Stimulated activated CD8-positive, alpha-beta memory T cell treated with anti-CD3 and anti-CD28 coated beads, Interleukin-4, amount 100 ng/mL, for 4 hours (primary cell): ENCODE measurements at places on chromosomes 1 and 21.

GRCh38 chr1:57423656-57424211, at the start of gene DAB1:
TSS of gene DAB1 (minus strand) at chr1:57424060. CDS start at chr1:57291030, 133,030 bp downstream.
- DNase-seq = no peak

DNA sequence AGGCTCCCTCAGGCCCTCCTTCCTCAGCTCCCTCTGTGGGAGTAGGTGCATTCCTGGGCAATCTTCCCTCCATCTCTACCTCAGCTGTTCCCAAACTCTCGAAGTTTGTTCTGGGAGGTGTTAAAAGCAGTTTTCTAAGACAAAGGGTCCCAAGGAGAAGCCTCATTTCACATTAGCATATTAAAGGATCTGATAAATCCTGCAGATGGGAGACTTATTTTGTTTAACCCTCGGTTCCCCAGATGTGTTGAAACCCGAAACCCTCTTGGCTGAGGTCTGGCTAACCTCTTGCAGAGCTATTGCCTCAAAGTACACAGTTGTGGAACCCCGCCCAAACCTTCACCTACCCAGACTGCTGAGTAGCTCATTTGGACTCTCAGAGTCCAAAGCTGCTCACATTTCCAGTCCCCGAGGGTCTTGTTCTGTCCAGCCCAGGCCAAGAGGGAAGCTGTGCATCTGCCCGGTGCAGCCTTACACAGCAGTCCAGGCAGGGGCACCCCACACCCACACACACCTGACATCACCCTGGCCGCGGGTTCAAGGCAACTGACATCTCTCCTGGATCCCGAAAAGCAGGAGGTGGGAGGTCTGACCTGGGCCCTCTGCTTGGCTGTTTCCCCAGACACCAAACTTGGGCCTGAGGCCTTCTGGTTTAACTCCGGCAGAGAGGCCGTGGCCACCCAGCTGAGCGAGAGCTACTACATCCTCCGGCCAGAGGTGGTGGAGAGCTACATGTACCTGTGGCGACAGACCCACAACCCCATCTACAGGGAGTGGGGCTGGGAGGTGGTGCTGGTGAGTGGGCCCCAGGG, 19.5 kb upstream of the SELENON start:
- DNase-seq = no peak

- DNase-seq = no peak
These were observed 40.4 kb downstream of the UBR4 start for GRCh38 chr1:19169642-19170041.

- no peak for DNase-seq
These were observed 38.0 kb upstream of the ZBTB18 start for GRCh38 chr1:244013100-244013499.

- DNase-seq = no peak
These were observed 86.9 kb downstream of the STUM start for GRCh38 chr1:226635456-226635941.

DNA sequence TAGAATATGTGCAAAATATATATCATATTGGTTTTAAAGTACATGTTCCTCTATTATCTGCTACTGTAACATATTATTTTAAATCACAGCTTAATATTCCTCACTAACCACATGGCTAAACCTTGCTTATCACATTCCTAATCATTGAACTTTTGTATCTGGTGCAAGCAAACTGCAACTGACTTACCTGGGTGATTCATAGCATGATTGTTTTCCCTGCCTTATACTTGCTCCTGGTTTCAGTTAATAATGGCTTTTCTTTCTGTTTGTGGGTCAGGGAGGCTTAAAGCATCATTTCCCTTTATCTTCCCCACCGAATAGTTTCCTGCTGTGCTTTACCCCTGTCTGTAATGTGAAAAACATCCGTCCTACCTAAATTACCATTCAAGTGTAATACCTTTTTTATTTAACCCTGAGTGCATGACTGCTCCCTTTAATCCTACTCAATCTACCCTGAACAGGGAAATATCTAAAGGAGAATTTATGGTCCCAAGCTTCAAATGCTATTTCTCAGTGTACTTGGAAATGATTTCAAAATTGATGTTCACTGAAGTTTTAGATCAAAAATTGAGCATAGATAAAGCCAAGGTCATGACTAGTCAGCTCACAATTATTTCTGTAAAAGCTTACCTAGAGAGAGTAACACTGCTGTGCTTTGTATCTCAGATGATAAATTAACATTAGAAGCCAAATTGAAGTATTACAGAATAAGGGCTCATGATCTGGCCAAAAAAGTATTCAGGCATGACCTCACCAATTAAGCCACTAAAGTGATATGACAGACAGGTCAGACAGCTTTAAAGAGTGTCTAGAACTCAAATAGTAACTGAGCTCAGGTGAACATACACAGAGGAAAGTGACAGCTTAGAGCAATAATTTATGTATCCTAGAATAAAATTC, 507.1 kb downstream of the BRINP3 start:
- no peak for DNase-seq

DNA sequence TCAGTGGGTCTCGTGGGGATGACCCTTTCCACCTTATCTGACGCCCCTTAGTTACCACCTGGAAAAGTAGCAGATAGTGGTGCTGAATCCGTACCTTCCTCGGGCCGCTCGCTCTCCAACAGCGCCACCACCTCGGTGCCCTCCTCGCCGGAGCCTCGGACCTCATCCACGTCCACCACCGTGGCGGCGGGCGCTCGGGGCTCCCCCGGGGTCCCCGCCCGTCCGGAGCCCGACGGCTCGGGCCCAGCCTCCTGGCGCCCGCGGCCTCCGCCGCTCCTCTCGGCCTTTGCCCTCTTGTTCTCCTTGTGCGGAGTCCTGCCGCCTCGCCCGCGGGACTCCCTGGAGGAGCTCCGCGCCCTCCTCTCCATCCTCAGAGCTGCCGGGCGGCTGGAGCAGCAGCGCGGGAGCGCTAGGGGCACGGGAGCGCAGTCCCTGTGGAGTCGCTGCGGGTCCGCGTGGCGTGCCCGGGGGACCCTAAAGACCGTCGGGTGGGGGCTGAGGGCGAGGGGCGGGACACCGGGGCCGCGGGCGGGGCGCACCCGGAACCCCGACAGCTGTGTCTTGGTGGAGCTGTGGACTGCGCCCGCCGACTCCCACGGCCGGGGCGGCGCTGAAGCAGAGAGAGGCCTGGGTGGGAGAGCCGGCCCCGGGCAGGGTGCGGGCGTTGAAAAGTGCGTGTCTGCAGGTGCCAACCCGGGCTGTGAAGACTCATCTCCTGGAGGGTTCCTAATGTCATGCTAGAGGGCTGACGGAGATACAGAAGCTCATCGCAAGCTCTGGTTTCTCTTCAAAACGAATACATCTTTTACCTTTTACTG, at the start of gene NPHS2:
NPHS2 (minus strand) TSS at position 452 of the 818 bp plus-strand sequence; CDS start at position 368, 84 bp downstream.
- no peak for DNase-seq
